ENCODE measurements at places on chromosomes 5 and 9. TPM values are rescaled to one million over a fixed set of nuclear protein-coding genes. Genes with fewer than 3 reads are reported as not detected.

- DNase-seq = no peak
Observed at GRCh38 chr5:54862036-54862435, 123.4 kb downstream of the ESM1 start.

- DNase-seq = no peak
Observed at GRCh38 chr5:79183617-79184016, 52.3 kb upstream of the JMY start.

GRCh38 chr5:63726496-63726895, 235.7 kb downstream of the HTR1A start:
- DNase-seq = no peak

DNA sequence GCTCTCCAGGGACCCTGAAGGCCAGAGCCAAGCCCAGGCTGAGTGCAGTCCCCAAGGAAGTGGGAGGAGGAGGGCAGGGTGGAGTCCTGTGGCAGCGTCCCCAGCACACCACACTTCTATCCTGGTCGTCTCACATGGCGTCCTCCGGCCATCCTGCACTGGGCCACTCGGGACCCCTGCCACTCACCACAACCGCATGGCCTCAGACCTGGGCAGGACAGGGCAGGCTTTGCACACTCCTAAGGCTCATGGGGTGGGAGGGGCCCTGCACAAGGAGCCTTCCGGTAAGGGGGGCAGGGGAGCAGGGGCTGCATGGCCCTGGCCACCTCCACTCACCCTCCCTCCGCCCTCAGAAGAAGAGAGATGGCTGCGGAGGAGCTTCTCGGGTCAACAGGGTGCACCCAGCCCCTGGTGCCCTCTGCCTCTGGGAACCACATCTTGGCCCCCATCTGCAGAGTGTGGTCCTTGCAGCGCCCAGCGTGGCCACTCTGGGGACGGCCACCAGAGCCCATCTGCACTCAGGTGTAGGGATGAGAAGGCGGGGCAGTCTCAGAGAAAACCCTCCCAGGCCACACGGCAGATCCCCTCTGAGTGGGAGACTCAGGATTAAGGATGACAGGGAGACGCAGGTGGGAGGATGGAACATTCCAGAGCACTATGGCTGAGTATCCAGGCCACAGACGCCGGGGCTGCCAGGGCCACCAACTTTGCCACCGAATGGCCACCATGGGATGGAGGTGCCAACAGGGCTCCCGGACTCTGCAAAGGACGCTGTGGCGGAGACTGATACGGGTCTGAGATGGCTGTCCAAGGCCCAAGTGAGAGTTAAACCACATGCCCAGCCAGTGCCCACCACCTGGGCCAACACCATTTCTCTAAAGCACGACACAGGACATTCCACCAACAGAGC, 7.6 kb downstream of the TPPP start:
- DNase-seq = no peak

VLDLR gene
- total RNA-seq = 0.17 TPM

Data from HCT116 (cell line).